ENCODE measurements at places on chromosomes 13 and 19.

DNA sequence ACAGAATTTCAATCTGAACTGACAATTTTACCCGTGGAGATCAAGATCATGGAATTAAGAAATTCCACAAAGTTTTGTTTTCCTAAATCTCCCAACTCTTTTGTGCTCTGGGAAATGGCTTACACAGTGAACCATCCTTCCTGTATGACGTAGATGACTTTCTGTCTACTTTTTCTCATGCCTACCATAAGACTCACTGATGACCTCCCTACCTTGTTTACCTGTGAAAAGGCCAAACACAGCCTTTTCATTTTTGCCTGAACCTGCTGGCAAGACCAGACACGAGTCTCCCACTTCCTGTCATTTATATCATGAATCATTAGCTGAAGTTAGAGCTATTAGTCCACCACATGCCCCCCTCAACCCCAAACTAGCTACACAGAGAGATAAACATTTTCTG is 4.6 kb upstream of the KBTBD6 start:
- DNase-seq, result no peak

DNA sequence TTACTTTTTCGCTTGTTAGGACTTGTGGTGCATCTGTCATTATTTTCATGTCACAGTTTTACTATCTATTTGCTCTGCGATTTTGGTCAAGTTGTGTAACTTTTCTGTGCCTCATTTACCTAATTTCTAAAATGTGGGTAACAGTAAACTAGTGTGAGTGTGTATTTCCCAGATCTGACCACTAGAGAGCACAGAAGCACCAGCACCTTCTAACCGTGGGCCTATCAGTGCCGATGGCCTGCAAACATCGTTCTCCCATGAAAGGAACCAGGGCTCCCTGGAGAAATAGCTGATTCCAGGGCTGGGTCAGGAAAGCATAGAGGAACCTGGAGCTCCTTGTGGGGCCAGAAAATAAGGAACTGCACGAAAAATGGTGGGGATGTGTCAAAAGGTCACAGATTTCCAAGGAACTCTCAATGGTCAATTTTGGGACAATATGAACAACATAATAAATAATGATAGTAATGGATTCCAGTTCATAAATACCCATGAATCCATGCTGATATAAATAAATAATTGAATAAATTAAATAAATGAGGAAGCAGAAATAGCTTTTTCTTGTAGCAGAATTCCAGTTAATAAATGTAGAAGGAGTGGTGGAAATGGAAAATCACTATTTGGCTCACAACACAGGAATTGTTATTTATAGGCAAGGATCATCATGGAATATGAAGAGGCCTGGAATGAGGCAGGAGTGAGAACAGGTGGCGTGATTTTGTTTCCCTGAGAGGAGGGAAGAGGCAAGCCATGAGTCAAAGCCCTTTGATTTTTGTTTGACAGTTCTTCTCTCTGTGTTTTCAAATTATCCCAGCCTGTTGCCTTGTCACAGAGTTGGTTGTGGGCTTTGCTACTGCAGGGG is 31.1 kb downstream of the CEACAM8 start:
- DNase-seq, result no peak

- DNase-seq, result no peak
Measured at GRCh38 chr19:4232614-4233281, 3.4 kb downstream of the EBI3 start.

DNA sequence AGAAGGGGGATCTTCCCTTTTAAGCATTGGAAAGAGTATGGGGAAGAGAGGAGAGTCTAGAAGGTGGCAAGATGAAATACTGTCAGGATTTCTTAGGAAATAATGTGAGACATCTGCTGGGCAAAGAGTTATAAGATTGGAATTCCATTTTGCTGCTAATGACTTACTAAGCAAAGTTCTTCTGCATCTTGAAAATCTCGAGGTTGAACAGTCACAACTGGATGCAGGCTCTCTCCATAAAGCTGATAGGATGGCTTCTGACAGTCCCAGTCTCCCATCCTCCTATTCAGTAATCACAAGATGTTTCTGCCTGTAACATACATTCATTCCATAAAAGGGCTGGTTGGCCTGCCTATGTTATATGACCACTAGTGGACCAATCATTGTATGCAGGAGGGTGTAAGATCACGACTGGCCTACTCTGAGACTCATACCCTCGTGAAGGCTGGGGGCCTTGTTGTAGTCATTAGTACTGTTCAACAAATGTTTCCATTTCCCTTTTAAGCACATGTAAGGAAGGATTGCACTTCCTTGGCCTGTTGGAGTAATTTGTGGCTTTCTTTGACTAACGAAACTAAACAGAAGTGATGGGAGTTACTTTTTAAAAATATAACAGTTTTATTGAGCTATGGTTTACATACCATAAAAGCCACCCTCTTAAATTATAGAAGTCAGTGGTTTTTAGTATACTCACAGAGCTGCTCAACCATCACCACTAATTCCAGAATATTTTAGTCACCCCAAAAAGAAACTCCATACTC is 45.0 kb upstream of the TDRD3 start:
- no peak for DNase-seq

DNA sequence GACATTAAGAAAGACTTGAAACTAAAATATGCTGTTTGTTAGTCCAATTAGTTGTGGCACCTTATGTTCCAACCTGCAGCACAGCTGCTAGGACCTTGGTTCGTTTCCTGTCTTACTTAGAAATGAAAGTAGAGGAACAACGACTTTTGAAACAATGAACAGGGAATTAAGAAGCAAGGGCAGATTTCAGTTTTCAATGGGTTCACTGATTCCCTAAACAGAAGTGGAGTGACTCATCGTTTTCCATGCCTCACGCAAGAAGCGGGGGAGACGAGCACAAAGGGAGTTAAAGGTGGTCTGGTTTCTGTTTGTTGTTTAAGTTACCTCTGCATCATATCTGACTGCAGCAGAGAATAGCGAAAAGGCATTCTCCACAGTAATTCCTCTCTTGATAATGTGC is 44.8 kb downstream of the PHF11 start:
- no peak for DNase-seq

GRCh38 chr13:46168783-46169182 is 13.2 kb downstream of the LCP1 start:
- DNase-seq, result no peak

DNA sequence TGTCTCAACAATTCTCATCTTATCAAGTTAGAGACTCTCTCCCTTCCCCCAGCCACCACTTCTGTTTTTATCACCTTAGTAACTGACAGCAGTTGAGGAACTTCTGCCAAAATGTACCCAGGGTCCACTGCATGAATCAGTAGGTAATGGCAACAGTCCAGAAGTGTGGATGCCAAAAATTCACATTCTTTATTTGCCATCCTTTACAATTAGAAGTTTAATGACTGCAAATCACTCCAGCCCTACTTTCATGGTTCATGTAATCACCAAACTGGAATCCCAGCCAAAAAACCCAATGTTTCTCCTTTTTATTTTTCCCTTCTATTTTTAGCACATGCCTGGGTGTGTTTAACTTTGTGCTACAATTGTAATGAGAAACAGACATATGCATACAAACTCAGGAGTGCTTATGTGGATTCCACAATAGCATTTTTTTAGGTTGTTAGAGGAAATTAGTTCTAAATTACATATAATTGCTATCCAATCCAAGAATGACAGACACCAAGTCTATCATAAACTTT is 243.5 kb downstream of the RGCC start:
- no peak for DNase-seq

DNA sequence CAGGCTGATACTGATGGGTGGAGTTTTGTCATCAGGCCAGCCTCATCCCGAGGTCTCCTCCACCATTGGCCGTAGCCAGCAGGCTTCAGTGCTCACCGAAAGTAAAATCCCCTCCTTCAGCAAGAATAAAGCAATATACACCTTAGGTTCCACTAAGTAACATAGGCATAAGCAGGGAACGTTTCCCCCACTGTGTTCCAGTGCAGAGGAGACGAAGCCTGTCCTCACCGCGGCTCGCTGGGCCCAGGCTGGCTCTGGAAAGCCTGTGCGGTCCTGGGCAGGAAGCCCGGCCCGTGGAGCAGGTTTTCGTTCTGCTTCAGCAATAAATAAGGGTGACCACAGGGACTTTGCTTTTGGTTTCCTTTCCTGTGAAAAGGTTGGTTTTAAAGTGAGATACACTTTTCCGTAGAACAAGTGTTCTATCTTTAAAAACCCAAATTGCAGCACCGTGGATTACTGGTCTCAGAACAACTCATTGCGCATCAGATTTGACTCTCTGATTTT is 16.3 kb upstream of the TEX29 start:
- DNase-seq, result no peak

- no peak for DNase-seq
Measured at GRCh38 chr19:8477889-8478288, 24.6 kb downstream of the PRAM1 start.

DNA sequence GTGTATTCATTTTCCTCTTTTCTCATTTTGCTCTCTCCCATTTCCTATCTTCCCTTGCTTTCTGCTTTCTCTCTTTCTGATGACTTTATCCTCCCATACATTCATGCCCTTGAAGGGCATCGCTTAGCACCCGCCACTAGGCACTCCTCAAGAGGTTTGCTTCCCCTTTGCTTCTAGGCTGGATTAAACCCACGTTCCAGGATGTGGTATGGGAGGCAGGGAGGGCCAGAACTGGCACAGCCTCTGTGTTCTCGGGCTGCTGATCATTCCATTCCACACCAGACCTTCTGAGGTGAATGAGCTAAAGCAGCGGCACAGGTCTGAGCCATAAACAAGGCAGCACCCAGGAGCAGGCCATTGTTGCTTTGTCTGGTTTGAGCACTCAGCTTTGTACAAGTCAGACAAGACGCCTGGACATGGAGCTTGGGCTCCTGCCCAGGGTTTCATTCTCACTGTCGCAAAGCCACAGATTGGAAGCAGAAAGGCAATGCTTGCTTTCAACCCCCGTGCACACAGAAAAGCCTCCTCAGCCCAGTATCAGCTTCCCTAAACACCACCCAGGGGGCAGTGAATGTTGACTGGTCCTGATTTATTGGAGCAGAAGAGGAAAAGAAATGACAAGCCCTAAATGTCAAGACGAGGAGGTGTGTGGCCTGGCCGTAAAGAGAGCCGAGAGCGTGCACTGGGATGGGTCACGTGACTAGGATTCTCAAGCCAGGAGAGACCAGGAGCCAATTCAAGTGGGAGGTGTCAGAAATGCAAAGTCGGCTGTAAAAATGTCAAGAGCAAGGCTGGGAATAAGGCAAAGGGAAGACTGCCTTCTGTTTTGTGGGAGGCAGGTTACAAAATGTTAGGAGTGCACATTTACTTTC is 218.0 kb upstream of the SERP2 start:
- no peak for DNase-seq

DNA sequence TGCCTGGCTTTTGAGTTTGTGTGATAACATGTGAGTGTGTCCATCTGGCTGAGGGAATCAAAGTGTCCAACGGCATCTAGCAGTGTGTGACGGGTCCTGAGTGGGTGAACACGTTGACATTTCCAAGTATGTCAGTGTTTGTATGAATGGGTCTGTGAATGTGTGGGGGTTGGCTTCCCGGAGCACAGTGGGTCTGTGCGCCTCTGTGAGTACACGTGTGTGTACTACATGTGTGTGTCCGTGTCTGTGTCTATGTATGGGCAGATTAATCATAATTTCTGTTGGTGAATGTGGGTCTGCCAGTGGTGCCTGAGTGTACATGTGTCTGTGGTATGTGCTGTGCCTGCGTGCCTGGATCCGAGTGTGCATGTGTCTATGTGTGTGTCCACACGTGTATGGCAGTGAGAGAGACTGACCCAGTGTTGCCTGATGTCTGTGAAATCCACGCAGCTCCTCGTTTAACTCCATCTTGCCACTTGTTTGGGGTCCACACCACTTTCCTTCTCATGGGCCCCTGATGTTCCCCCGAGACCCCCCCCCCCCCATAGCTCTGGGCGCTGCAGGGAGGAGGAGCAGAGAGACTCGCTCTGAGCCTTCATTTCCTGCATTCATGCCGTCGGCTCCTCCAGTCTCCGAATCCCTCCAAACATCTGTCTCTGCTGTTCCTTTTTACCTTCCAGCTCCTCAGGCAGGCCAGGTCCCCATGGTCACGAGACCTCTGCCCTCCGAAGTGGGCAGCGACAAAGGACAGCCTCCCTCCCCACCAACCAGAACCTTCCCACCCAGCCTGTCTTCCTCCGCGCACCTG is 5.3 kb downstream of the CCDC8 start:
- DNase-seq, result no peak

DNA sequence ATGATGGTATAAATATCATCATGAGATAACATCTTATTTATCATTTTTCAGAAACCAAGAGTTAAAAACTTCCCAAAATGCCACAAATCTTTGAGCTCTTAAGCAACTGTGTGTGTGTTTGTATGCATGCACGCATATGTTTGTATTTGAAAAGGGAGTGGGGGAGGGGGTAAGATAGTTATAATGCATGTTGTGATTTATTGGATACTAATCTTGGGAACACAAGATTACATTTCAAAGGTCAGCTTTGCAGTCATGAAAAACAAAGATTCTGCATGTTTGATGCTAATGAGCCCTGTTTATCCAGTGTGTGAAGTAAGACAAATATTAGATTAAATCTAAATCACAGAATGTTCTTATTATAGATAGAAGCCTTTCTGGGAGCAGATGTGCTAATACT is 355.9 kb downstream of the DCT start:
- DNase-seq, result no peak

- no peak for DNase-seq
Measured at GRCh38 chr19:33703821-33704220, 82.1 kb downstream of the CHST8 start.

GRCh38 chr13:76597868-76598267 is 288.3 kb downstream of the KCTD12 start:
- no peak for DNase-seq

GRCh38 chr13:99432609-99433542 is 68.4 kb upstream of the TM9SF2 start:
- peak; percentile 78 for DNase-seq

GRCh38 chr19:55147545-55148251 is 1.3 kb downstream of the TNNT1 start:
- no peak for DNase-seq

GRCh38 chr13:113112893-113113845 is 7.6 kb downstream of the F7 start:
- DNase-seq, result no peak

DNA sequence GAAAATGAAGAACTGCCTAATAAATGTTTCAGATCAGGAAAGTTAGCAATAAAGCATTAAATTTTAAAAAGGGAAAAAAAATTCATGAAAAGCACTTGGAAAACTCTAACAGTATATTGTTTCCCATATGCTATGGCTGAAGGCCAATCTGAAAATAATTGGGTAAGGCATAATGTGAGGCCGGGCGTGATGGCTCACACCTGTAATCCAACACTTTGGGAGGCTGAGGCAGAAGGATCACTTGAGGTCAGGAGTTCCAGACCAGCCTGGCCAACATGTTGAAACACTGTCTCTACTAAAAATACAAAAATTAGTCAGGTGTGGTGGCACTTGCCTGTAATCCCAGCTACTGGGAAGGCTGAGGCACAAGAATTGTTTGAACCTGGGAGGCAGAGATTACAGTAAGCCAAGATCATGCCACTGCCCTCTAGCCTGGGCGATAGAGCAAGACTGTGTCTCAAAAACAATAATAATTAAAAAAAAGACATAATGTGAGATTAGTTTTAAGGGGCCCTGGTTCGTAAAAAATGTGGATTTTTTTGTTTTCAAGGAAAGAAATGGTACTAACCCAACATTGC is 15.2 kb downstream of the INTS6 start:
- no peak for DNase-seq

Data from activated T-cell treated with anti-CD3 and anti-CD28 coated beads, Interleukin-2, amount 50 U/mL, for 1 hour (primary cell).